ENCODE measurements at places on chromosomes 13 and 19.
A peak's percentile ranks its signal among the peaks of the same experiment; 100 is the strongest.

DNA sequence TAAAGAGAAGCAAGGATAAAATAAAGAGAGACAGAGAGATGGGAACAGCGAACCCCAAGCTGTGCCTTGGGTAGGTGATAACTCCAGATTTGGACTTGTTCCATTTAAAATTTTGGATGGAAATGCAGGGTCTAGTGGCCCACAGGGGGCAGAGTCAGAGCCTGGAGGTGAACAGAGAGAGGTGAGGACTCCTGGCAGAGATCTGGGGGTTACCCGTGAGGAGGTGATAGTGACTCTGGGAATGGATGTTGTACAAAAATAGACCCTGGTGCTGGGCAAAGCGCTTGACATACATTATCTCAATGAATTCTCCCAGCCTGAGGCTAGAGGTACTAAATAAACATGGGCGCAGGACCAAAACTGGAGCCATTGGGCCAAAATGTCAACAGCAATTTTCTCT is 14.3 kb upstream of the DHRS12 start:
- no peak for DNase-seq

DNA sequence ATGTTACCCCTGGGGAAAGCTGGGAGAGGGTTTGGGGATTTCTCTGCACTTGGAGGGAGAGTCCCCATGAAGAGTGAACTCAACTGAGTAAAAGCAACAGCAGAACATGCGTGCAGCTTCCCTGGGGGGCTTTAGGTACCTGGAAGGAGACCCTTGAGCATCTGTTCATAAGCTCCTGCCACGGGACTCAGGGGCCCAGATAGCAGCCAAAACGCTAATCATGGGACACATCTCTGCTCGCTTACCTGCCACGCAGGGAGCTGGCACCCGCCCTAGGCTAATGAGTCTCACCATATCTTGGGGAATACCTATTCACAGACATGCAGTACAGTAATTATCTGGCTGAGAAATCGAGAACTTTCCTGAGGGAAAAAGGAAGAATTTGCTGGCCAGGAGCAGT is 33.9 kb downstream of the PDCD5 start:
- no peak for DNase-seq

GRCh38 chr19:2237051-2237868 is 636 bp downstream of the SF3A2 start:
- no peak for DNase-seq

- DNase-seq = no peak
Measured at GRCh38 chr13:79749984-79750551, 269.1 kb downstream of the NDFIP2 start.

DNA sequence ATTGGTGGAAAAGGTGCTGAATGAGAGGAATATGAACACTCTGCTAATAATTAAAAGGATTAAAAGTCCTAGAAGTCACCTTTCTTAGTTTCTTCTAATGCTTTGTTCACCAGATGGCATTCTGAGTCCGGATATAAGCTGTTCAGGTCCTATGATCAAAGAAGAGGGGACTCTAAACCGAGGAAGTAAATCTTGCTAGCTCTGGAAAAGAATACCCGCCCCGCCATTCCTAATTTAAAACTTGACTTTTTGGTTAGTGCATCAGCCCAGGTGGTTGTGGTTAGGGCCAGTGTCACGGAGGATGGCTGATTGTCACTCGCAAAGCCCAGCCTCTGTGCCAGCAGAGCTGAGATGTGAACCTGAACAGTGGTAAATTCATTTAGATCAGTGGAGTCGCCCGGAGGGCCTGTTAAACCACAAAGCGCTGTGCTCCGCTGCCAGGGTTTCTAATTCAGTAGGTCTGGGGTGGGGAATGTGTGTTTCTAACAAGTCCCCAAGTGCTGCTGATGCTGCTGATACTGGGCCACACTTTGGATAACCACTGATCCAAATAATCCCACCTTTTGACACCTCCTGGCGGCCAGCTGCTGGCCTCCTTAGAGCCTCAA is 425.4 kb downstream of the DCT start:
- no peak for DNase-seq

DNA sequence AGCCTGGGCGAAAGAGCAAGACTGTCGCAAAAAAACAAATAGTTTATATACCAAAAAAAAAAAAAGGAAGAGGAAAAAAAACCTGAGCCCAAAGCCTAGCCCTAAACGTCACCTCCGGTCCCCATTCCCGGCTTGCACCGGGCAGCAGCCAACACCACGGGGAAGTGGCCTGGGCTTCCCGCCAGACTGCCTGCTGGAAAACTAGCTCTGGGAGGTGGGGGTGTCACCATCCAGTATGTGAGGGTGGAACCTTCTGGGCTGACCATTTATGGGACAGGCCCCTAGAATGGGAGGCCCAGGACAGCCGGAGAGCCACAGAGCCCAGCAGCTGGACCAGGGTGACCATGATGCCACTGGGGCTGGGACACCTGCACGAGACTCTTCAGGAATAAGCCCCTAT is 37.3 kb downstream of the IL12RB1 start:
- no peak for DNase-seq

DNA sequence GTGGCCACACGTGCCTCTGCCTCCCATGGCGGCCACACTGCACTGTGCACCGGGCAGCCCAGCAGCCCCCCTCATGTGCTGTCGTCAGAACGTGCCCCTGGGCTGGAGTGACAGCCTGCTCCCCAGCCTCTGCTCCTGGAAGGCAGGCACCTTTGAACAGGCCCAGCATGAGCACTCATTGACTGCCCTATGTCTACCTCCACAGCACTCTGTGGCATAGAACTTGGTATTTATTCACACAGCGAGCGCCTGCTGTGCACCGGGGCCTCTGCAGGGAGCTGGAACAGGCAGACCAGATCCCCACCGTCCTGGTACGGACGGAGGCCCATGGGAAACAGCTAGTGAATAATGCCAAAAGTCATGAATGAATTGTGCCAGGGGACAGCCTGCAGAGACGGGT is 53.7 kb downstream of the DPF1 start:
- DNase-seq = no peak

GRCh38 chr13:20823071-20823470 is 49.3 kb upstream of the EEF1AKMT1 start:
- DNase-seq = no peak

DNA sequence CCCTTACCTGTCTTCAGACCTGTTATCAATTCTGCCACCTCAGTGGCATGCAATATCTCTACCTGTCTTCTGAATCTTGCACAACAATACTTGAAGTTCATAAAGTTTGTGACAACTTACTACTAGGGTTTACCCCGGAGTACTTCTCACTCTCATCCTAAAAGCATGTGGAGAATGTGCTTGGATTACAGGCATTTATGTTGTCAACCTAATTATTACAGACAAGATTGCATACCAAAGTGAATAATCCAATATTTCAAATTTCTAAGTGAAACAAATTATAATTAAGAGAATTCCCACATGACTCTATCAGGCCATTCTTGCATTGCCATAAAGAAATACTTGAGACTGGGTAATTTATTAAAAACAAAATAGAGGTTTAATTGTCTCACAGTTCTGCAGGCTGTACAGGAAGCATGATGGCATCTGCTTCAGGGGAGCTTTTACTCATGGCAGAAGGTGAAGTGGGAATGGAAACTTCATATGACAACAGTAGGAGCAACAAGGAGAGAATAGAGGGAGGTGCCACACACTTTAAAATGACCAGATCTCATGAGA is 661.0 kb upstream of the SPRY2 start:
- DNase-seq = no peak

- peak; percentile 43 for DNase-seq
Measured at GRCh38 chr19:47445937-47446402, 25.7 kb downstream of the SLC8A2 start.

GRCh38 chr13:20291037-20291436 is 58.9 kb upstream of the GJB6 start:
- DNase-seq = no peak

- DNase-seq = no peak
Measured at GRCh38 chr19:10453852-10454251, 33.5 kb downstream of the PDE4A start.

- DNase-seq = no peak
Measured at GRCh38 chr13:36461506-36461905, 29.2 kb downstream of the CCNA1 start.

GRCh38 chr13:94182185-94182761 is 297.2 kb downstream of the DCT start:
- no peak for DNase-seq

DNA sequence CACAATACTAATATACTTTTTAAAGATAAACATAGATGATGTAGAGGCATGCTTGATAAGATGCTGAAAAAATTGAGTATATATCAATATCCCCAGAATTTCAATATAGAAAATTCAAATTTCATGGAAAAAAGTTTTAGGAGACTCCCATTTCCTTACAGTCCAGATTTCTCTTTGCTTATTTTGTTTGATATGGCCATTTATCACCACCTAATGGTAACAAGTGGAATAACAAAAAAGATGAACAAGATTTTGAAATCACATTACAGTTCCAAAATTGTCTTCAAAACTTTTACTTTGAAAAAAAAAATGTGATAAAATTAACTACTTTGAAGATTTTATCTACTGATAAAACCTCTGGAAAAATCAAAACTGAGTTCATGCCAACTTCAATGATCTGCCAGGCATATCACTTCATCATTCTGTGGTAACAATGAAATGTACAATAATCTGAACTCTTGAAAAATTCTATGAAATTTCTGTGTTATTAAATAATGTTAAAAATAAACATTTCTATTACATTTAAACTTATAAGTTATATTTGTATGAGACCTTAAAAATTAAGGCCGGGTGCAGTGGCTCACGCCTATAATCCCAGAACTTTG is 17.5 kb downstream of the MIPEP start:
- DNase-seq = no peak

DNA sequence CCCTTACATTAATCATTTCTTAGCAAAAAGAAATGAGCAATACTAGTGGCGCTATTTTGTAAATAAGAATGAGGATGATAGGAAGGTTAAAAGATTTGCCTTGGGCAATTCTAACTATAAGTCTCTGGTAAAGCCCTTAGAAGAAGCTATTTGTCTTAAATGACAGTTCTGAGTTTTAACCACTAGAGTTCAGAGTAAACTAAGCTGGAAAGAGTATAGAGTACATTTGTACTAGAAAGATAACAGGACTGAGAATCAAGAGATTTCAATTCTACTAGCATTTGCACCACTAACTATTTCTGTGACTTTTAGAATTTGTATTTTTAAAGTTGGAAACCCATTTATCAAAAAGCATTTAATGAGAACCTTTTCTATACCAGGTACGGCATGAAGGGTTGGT is 750.3 kb downstream of the OLFM4 start:
- no peak for DNase-seq

DNA sequence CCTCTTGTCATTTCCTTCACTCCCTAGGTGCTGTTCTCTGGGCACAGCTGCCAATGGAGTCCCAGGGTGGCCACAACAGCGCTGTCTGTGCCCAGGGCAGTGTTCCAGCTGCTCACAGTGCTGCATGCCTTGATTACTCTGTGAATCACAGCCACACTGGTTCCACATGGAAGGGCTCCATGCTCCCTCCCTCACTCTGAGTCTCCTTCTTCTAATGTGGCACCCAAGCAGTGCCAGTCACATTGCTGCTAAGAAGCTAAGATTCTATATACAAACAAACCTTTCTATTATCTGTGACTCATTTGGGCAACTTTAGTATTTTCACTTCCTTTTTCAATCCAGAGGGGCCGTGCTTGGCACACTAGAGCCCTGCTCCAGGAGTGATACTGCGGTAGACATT is 248.7 kb downstream of the TDRD3 start:
- no peak for DNase-seq

- no peak for DNase-seq
Measured at GRCh38 chr13:113319371-113319770, 22.3 kb downstream of the LAMP1 start.

All from stimulated activated CD4-positive, alpha-beta T cell treated with anti-CD3 and anti-CD28 coated beads, Interleukin-15, amount 100 ng/mL, for 1 hour (primary cell).